Stimulated activated CD4-positive, alpha-beta T cell treated with anti-CD3 and anti-CD28 coated beads, Interleukin-4, amount 100 ng/mL, for 1 hour (primary cell): ENCODE measurements at places on chromosomes 11 and 22.

GRCh38 chr22:28241656-28242290 lies 322.7 kb upstream of the PITPNB start:
- no peak for DNase-seq

DNA sequence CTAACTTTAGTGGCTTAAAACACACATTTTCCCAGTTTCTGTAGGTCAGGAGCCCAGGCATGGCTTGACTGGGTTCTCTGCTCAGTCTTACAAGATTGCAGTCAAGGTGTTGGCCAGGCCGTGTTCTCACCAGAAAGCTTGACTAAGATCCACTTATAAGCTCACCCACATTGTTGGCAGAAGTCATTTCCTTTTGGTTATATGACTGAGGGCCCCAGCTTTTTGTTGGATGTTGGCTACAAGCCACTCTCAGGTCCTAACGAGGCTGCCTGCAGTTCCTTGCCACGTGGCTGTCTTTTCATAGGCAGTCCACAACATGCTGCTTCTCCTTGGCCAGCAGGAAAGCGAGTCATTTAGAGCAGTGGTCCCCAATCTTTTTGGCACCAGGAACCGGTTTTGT lies 79.3 kb upstream of the CRTAM start:
- DNase-seq: no peak

DNA sequence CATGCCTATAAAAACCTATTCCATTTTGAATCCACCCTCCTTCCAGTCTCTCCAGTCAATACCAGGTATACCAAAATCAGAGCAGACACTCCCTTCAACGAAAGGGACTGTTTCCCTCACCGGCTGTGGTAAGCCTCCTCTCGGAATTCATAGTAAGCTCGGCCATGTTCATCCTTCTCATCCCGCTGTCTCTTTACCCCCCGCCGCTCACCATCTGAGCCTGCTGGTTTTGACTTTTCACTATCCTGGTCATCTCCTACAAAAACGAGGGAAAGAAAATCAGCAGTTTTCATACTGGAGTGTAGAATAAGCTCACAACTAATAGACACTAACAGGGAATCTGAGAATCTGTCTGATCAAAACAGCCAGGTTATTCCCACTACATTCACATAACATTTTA lies 3.1 kb downstream of the HNRNPUL2 start:
- no peak for DNase-seq

DNA sequence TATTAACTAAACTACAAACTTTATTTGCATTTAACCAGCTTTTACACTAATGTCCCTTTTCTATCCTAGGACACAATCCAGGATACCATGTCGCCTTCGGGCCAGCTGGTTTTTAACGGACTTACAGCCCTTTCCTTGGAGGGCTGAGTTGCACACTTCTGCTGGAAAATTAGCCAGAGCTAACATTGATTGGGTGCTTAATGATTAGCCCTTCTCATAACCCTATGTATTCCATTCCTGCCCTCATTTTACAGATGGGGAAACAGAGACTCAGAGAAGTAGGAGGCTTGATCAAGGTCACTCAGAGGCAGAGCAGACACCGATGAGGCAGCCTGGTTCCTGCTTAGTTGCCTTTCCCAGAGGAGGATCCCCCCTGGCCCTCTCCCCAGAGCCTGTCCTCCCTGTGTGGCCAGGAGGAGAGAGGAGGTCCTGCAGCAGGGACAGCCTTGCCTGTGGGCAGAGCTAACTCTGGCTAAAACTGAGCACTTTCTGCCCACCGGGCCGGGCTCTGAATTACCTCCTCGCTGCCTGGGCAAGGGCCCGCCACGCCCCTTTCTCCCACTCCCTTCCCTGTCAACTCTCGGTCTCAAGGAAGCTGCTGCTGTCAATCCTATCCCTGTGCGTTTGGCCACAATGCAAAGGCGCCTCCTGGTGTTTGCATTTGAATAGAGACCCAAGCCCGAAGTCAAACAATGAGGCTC lies 59.6 kb upstream of the PAX6 start:
- no peak for DNase-seq
